ENCODE measurements at places on chromosomes 6 and 20.

- DNase-seq, result no peak
These were observed 70.2 kb upstream of the BCLAF1 start for GRCh38 chr6:136359851-136360250.

GRCh38 chr6:81326881-81327561, 425.5 kb downstream of the TENT5A start:
- no peak for DNase-seq

DNA sequence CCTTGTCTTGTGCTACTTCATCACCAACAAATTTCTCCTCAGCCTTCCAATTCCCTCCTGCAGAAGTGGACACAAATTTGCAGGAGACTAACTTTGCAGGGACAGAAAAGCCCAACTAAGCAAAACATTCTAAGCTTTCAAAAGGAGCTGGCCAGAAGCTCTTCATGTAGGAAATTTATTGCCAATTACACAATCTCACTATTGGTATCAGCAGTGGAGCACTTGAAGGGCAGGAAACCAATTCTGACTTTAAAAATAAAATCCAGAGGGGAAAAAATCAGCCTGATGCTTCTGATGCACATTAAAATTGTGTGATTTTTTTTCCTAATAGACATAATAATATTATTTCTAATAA, 193.3 kb downstream of the LY86 start:
- no peak for DNase-seq

DNA sequence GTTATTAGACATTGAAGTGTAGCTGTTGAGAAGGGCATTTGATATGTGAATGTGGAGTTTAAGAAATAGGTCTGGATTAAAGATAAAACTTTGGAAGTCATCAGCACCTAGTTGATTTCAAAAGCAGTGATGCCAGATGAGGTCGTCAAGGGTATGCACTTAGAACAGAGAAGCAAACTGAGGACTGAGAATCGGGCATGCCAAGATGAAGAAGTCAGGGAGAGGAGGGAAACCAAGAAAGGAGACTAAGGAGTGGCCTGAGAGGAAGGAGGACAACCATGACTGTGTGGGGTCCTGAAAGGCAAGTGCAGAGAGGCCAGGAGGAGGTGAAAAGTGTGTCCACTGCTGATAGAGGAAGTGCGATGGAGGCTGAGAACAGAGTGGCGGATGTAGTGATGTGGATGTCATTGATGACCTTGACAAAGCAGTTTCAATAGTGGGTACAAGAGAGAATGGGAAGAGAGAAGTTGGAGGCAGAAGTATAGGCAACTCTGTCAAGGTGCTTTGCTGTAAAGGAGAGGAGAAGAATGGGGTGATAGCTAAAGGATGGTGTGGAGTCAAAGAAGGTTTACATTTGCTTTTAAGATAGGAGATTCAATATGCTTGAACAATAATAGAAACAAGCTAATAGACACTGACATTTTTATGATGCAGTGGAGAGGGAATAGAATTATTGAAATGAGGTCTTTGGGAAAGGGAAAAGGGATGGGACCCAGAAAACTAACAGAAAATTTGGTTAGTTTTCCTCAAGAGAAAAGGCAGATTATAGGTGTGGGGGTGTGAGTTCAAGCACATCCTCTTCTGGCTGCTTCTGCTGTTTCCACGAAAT, 139.7 kb upstream of the TMEM170B start:
- DNase-seq, result no peak

- no peak for DNase-seq
These were observed 27.7 kb downstream of the EIF2S2 start for GRCh38 chr20:34084227-34084923.

DNA sequence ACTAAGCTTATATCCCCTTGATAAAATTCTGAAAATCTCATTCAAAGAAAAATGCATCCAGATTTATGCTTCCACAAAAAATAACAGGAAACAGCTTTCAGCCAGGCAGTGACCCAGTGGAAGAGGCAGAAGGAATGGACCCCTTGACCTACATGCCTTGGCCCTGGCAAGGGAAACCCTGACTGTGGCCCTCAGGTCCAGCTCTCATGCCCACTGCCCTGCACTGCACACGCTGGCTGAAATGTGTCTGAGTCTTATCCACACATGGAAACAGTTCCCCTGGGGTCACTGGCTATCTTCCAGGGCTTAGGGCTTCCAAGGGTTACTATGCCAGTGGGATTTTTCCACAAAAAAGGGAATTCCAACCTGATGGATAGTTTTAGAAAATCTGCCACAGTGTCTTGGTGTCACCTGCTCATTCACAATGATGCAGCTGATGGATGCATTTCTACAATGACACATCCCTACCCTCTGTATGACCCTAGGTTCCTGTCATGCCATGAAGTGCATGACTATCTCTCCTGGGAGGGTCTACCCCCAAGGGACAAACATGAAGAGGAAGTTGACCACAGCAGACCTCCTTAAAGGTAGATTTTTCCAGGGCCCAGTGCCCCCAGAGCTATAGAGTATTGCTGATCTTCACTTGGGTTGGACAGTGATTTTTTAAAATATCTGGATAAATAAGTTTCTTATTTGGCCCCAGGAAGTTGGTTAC, 121.9 kb upstream of the CD93 start:
- no peak for DNase-seq

- no peak for DNase-seq
These were observed 4.3 kb upstream of the AKIRIN2 start for GRCh38 chr6:87706187-87706966.

GRCh38 chr6:73564578-73565345, 43.9 kb upstream of the EEF1A1 start:
- DNase-seq, result no peak

DNA sequence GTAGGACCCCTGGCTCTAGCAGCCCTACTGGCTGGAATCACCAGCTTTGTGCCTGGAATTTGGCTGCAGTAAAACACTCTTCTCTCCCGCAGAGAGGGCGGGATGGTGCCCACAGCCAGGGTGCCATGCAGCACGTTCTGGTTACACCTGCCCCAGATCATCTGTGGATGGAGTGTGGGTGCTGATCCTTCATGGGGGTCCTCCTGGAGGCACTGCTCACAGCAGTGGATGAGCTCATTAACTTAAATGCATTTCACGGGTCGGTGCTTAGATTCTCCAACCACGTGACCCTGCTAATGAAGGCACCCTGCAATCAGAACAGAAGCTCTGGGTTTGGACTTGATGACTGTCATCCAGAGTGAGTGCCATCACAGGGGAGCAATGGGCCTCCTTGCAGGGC, 138.6 kb upstream of the AFDN start:
- DNase-seq, result no peak

DNA sequence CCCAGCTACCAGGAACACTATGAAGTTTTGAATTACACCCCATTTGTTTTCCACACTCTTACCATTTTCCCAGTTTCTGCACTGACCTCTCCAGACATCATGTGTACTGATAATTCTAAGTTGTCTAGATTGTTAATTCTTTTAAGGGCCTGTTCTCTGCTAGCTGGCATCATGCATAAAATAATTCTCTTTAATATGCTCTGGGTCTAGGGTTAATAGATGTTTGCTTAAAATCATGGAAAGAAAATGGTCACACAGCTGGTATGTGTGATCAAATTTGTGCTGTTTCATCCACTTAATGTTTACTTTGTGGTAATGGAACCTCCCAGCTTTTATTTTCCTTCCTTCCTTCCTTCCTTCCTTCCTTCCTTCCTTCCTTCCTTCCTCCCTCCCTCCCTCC, 49.1 kb downstream of the HFE start:
- no peak for DNase-seq

DNA sequence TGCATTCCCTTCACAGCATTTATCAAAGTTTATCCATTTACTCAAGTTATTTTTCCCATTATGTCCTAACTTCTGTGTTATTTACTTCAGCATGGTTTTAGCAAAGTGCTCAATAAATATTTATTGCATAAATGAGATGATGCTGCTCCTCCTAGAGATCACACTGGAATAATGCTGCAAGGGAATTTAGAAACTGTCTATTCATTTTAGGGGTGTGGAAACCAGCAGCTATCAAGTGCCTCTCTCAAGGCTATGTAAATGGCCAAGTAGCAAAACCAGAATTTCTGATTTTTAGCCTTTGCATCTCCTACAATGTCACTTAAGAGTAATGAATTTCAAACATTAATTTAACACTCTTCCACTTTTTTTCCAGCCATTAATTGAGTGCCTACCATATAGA, 316.2 kb downstream of the COL12A1 start:
- no peak for DNase-seq

GRCh38 chr20:58148891-58149290, 79.6 kb downstream of the ANKRD60 start:
- DNase-seq, result no peak

DNA sequence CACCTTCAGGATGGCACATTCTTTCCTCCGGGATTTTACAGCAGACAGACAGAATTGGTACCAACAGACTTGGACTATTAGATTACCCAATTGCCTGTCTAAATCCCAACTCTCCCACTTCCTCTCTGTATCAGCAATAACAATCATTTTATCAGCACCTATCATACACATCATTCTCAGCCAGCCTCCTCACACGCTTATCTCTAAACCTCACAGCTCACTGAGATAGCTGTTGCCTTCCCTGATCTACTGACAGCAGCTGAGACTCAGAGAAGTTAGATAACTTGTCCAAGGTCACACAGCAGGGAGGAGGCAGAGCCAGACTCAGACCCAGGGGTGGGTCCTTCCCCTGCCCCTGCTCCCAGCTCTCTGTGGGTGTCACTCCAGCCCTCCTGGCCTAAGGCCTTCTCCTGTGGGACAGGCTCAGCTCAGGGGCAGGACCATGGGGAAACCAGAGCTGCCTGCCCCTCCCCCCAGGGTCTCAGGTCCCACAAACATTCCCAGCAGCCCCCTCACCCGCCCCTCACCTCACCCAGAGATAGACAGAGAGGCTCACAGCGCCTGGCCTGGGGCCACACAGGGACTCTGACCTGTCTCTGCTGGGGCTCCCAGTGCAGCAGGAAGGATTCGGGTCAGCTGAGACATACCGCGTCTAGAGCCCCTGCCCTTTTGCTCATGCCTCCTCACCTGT, 92.8 kb downstream of the GRM4 start:
- DNase-seq, result no peak

DNA sequence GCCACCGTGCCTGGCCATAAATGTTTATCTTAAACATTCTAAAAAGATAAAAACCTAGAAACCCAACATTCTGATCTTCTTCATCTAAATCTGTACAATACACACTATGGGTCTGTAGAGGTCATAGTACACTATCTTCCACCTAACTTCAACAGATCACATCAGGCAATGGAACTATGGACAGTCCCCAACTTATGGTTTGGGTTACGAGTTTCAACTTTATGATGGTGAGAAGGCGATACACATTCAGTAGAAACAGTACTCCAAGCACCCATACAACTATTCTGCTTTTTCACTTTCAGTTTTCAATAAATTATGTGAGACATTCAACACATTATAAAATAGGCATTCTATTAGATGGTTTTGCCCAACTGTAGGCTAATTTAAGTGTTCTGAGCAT, 23.1 kb downstream of the FKBP5 start:
- DNase-seq, result no peak

- DNase-seq, result no peak
These were observed 165.7 kb upstream of the OLIG3 start for GRCh38 chr6:137659871-137660270.

DNA sequence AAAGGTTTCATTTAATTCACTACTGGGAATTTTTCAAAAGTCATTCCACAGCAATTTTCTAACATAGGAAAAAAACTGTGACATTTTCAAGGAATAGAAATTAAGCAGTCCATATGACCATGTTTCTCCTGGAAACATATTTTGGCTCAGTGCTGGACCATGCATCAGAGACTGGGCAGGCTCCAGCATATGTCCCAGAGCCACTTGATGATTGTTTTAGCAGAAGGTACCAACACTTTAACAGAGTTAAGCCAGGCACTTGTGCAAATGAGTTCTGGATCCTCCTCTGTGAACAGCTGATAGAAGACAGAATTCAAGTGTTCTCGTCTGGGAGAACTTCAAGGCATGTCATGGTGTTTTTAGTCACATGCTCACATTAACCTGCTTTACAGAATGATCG, 516.3 kb downstream of the COL12A1 start:
- DNase-seq, result no peak

GRCh38 chr6:42694586-42694985, 27.8 kb downstream of the PRPH2 start:
- no peak for DNase-seq

- DNase-seq, result no peak
These were observed 24.6 kb downstream of the MYLK4 start for GRCh38 chr6:2725999-2726567.

DNA sequence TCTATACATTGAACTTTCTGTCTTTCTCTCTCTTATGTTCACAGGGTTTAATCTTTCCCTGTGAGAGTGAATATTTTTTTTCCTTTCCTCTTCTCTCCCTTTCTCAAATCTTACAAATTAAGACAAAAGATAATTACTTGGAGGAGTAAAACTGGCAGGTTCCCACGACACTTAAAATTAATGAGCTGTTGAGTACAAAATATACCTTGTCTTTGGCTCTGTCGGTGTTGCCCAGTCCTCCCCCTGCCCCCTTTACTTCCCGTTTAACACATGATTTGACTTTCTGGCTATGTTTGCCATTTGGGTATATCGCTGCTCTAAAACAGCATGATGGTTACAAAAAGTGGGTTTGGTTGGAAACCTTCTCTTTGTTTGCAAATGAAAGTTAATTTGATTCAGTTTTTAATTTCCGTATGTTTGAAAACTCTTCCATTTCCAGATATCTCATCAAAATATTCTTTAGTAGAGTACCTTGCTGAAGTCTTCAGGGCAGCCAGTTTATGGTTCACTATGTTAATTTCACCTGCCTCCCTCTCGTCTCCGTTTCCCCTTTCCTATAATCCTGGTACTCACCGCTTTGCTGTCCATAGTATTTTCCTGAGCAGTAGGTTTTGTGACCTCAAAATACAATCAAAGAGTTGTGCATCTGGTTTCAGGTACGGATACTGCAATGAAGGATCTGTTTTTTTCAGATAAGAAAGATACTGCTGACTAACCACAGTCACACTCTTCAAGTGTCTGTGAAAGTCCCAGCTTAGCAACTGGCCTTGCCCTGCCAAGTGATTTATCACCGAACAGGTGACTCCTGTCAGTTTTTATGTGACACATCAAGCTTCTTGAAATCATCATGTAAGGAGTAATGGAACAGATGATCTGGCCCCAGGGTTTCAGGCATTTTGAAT, 181.2 kb downstream of the DTNBP1 start:
- DNase-seq, result no peak

DNA sequence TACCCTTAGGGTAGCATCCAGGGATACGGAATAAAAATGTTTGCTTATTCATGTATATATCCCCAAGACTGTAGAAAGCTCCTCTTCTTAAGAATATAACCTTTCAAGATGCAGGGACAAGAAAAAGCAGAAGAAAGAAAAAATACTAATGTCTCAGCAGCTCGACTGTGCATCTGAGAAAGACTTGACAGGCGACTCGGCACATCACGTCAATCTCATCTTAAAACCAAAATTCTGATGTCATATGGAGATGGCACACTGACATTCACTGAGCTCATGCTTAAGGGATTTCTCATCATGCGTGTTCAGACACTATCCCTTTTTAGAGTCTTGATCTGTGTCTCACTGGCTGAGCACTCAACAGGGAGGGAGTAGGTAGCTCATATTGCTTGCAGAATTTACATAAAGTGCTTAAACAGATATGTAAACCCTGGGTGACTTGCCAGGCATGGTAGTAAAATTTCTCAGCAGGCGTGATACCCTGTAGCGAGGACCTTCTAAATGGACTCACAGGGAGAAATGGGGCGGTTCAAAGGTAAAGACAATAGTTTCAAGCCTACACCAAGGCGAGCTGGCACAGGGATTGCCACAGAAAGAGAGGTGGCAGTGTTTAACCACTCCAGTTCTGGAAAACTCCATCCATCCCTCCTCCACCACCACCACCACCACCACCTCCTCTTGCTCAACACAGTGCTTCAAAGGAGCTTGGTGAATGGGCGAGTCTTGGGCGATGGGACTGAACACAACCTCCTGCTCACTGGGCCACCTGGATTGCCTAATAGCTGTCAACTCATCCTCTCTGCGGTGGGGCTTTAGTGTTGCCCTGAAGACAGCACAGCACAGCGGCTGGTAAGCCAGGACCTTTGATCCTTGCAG, 330.5 kb downstream of the TFAP2A start:
- no peak for DNase-seq

All from dorsolateral prefrontal cortex (tissue), 122 donors.